Neural crest cell (in vitro differentiated cells): ENCODE measurements at places on chromosomes 6 and 20. TPM values are rescaled to one million over a fixed set of nuclear protein-coding genes. Genes with fewer than 3 reads are reported as not detected.

The BMP2 gene
- total RNA-seq: 0.58 and 0.84 TPM in 2 replicates

The GSTA2 gene
- total RNA-seq: not detected in 2 replicates

The PHACTR1 gene
- 10.3 and 10.4 TPM in 2 replicates for total RNA-seq

The PLTP gene
- total RNA-seq: 56.6 and 61.0 TPM in 2 replicates

The RIMS4 gene
- 4.1 and 6.1 TPM in 2 replicates for total RNA-seq

DNA sequence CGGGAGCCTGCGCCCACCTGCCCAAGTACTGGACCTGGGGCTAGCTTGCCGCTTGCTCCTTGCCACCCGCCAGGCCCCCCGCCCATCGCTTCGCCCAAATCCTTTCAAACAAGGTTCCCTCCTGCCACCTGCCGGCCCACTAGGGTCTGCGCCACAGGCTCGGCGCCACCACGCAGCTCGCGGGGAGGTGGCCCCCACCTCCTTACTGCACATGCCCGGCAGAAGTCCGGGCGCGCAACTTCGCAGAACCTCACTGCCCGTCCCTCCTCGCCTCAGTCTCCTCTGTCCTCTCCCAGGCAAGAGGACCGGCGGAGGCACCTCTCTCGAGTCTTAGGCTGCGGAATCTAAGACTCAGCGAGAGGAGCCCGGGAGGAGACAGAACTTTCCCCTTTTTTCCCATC lies 11.2 kb downstream of the GNAS-AS1 start:
- DNase-seq: peak; percentile 42

GRCh38 chr6:116779573-116780164 lies 14.2 kb upstream of the FAM162B start:
- no peak for DNase-seq

DNA sequence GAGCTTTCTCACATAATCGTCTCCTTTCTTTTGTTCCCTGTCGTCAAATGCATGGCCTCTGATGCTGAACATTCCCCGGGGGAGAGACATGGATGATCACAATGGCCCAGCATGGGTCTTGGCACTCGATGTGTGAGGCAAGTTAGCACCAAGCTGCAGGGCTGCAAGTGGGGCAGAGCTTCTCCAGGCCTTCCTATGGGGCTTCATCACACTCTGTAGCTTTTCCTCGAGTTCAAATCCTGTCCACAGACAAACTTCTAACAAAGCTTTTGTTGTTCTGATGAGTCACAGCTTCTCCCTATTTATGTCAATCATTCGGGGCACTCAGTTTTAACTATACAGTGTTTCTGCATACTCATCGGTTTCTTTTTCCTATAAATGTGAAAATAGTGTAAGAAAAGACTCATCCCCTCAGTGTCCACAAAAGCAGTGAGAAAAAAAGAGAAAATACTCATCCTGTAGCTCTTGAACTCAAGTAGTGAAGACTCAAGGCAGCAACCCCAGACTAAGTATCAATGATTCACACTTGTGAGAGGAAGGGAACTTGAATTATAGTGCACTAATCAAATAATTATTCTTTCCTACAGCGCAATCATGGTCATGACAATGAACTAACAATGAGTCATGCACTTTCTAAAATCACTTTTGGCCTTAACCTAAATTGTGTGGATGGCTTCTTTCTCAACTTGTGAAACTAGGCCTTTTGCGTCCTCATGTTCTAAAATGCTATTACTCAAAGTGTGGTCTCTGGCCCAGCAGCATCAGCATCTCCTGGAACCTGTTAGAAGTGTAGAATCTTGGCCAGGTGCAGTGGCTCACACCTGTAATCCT lies 68.4 kb upstream of the NOX3 start:
- DNase-seq: no peak

DNA sequence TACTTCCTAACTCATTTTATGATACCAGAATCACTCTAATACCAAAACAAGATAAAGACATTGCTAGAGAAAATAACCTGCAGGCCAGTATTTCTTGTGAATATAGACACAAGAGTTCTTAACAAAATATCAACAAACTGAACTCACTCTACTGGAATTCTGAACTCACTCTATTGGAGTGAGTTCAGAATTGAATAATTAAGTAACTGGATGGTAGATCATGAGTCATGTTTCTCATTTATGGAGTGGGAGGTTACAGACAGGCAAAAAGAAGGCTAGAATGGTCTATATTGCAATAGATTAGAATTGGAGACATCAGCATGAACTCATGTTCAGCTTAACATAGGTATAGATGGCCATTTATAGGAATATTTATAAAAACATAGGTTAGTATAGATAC lies 26.6 kb upstream of the C6orf58 start:
- no peak for DNase-seq

- DNase-seq: no peak
Measured at GRCh38 chr6:33725891-33726673, 14.6 kb upstream of the UQCC2 start.

GRCh38 chr6:1059596-1059995 lies 252.3 kb upstream of the FOXQ1 start:
- DNase-seq: no peak
